ENCODE measurements at places on chromosomes 11 and 22.

DNA sequence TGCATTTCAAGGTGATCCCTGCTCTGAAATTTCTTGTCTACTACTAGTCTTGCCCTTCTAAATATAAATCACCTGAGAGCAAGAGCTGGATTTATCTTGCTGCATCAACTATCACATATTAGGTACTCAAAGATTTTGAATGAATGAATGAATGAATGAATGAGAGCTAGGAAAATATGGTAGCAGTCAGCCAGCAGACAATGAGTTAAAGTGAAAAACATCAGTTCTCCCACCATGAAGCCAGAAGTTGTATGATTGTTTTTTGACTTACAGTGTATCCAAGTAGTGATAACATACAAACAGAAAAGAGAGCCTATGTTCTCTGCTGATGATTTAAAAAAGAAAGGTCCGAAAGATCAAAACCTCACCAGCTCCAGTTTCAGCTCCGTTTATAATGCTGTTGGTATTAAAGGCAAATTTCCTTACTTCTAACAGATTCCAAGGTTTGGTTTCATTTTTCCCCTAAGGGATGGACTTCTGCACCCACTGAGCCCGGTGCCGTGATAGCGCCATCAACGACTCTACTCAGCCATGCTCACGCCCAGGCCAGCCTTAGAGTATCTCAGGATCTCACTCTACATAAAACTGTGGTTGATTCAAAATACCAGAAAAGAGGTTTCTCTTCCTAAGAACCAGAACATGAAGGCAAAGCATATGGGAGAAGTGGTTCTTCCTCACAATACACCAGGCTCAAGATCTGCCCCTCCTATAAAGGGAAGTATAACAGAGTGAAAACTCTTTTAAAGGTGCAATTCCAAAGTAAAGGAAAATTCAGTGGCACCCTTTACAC is 92.0 kb downstream of the SGSM3 start:
- DNase-seq = no peak

DNA sequence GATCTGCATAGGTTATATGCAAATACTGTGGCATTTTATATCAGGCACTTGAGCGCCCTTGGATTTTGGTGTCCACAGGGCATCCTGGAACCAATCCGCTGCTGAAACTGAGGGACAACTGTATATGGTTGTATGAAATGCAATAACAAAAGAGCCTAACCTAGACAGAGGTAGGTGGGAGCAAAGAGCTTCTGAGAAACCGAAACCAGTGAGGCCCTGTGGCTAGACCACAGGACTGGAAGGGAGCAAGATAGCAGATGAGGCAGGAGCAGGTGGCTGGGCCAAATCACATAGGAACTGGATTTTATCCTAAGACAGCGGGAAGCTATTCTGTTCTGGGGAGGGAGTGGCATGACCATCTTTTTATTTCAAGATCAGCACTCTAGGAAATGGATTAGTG is 30.1 kb downstream of the RCN1 start:
- DNase-seq = no peak

- no peak for DNase-seq
Observed at GRCh38 chr22:33051960-33052839, 6.0 kb downstream of the SYN3 start.

DNA sequence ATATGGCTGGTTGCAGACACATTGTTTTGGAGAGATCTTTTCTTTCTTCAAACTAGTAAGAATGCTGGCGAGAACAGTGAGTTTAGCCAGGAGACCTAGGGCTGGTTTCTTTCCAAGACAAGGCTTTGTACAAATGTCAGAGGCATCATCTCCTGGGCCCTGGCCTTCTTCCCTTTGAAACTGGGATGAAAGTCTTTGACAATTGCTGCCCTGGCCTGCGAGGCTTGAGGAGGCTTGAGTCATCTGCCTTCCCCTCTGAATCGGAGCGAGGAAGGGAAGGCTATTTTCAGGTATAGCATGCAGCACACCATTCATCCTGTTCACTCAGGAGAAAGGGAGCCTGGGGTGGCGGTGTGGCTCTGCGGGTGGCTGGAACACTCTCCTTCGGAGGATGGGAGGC is 21.5 kb upstream of the PARVG start:
- DNase-seq = no peak

DNA sequence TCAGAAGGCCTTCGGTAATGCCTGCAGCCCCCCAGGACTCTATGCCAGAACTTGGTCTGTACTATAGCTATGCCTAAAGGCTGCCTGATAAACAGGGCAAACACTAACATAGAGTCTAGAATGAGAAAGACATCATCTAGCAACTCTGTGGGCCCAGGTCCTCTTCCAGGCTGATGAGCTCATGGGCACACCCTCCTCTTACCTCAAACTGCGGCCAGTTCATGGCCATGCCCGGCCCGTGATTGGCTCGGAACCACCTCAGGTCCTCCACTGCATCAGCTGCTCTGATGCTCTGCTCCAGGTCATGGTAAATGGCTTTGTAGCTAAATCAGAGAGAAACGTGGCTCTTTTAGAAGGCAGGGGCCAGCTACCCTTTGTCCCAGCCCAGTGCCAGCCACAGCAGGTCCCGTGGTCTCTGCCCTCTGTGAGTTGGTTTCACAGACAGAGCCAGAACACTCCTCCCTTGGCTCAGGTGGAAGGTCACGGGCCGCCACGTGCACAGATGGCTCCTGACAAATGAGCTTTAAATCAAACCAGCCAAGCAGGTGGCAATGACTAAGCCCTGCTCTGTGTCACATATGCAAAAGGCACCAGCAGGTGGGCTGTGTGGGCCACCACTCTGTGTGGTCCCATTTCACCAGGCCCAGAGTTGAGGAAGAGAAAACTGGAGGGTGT is 25.0 kb upstream of the ARFGAP3 start:
- no peak for DNase-seq

All from AG10803 (cell line).